ENCODE measurements at places on chromosomes 5 and 9.

DNA sequence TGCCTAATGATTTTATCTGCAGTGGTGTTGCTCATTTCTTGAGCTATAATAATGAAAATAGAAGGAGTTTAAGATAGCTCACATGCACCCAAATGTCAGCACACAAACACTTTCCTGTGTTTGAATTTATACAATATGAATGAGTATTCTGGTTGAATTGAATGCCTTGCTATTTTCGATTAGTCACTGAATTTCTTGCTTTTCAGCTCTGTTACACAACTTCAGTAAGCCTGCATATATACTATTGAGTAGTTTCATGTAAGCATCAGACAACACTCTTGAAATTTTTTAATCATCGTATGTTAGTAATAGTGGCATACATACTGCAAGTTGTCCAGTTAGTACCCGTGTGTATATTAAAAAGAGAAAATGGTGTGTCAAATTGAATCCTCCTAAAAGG lies 281.5 kb upstream of the GRIA1 start:
- DNase-seq, result no peak

GRCh38 chr9:106795031-106795430 lies 67.9 kb upstream of the ZNF462 start:
- no peak for DNase-seq

DNA sequence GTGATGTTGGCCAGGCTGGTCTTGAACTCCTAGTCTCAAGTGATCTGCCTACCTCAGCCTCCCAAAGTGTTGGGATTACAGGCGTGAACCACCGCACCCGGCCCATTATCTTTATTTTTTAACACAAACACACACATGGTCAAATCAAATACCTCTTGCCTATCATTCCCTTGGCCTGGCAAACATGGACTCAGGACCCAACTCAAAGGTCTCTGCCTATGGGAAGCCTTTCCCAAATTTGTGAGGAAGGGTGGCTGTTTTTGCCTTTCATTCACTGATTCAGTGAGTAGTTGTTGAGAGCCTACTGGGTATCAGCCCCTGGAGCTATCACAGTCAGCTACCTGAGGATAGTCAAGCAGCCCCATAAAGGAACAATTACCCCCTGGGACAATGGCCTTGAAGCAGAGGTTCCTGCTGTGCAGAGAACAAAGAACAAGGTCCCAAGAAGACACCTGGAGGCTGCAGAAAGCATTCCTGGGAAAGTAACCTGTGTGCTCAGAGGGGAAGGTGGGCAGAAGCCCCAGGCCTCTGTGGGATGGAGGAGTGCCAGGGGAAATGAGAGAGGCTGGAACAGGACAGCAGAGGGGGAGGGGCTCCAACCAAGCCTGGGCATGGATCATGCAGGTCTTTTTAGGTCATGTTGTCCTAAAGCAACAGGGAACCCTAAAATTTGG lies 126.4 kb downstream of the CRB2 start:
- no peak for DNase-seq

- no peak for DNase-seq
Measured at GRCh38 chr5:89156226-89156625, 273.2 kb upstream of the MEF2C start.

DNA sequence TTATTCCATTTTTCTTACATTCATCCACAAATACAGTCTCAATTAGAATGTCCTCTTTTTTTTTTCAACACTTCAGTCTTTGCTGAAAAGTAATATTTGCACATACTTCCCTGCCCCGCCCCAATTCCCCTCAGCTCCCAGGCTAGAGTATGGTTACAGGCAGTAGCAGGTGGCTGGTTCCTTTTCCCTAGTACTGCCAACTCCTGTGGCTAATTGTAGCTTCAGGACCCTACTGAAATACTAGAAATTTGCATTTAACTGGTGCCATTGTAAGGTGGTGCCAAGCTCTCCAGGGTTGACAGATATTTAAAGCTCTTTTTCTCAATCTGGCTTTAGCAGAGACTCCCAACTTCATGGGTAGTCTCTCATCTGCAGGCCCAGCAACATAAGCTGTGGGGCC lies 80.3 kb downstream of the FAM81B start:
- DNase-seq, result no peak

GRCh38 chr5:169657127-169657526 lies 20.1 kb downstream of the DOCK2 start:
- DNase-seq, result no peak

DNA sequence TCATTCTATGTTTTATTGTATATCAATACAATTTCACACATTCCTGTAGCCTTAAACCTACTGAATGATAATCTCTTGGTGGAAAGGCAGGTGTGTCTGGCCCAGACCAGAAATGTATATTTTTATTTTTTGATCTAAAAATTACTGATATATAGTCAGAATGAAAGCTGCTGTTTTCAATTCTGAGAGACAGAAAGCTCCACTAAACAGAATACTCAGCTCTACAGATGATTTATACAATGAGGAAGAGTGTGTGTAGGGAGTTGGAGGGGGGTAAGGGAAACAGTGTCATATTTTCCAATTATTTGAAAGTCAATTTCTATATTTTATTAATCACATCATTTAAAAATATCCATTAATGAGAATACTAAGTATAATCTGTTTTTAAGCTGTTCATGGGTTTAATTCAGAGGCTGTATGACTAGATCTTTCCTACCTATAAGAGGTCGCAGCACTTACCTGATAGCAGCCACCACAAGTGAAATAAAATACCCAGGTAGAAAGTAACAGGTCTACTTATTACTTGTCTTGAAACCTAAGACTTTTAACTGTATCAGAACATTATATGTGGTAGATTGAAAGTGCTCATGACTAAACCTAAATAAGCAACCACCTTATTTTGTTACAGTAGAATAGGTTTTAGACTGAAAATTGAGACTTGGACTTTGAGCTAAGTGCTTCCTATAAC lies 183.4 kb downstream of the TMC1 start:
- DNase-seq, result no peak

GRCh38 chr9:78406933-78407332 lies 110.0 kb downstream of the PSAT1 start:
- no peak for DNase-seq

DNA sequence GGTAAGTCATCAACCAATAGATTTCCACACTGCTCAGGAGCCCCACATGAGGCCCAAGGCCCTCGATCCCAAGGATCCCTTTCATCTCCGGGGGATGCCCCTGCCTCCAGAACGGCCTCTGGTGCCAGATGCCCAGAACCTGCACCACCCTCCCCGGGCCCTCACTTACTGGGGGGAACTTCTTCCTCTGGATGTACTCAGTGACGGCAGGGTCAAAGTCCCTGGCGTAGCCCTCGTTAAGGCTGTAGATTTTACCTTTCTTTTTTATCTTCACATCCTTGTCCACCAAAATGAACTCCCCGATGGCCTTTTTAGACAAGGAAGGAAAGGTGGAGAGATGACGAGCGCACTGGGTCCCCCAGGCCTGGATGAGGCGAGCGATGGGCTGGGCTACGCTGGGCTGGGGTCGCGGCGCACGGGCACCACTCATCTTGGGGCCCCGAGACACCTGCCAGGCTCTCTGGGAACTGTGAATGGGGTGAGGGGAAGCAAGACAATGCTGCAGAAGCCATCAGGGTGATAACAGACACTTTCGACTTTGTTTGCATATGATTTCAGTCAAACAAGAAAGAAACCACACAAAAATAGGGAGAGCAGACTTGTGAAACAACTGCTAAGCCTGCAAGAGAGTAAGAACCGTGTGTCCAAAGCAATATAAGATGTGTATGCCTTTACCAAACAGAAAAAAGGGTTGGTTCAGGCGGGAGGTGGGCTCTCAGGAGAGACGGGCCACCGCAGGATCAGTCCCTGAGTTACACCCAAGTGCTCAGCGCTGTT lies 13.2 kb upstream of the FBP2 start:
- no peak for DNase-seq

DNA sequence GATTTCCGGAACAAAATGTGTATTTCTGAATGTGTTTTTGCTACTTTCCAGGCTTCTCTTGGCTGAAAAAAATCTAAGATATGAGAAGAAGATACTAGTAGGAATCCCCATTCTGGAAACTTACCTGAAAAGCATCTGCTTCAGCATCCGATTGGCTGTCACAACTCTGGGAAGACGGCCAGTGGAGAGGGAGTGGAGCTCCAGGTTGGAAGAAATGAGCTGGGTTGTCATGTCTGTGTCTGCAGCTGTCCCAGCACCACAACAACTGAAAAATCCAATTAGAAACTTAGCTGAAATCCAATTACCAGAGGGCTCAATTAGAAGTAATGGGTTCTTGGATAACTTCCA lies 3.0 kb downstream of the PSMB7 start:
- no peak for DNase-seq

- no peak for DNase-seq
Measured at GRCh38 chr5:79206541-79206940, 29.4 kb upstream of the JMY start.

DNA sequence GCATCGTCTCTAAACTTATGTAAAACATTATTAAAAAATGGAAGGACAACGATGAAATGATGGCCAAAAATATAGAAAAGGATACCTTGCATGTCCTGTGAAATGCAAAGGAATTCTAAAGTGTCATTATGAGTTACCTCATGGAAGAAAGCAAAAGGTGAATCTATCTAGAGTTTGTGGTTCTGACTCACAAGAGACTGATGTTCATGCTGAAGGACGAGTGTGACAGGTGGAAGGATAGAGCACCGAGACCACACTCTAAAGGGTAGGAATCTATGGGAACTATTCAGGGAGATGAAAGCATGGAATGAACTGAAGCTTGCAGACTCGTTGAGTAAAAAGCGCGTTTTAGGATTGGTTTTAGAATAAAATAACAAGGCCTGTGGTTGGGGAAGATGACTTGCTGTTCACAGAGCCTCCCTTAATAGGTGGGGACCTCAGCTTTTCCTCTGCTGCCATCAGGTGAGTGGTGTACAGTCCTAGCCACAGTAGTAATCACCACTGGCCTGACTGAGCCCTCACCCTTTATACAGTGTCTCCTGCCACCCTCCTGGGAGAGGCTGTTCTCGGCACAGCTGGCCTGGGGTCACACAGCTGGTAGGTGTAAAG lies 11.2 kb downstream of the TENT4A start:
- no peak for DNase-seq

- no peak for DNase-seq
Measured at GRCh38 chr5:135295852-135296251, 103.2 kb downstream of the MACROH2A1 start.

DNA sequence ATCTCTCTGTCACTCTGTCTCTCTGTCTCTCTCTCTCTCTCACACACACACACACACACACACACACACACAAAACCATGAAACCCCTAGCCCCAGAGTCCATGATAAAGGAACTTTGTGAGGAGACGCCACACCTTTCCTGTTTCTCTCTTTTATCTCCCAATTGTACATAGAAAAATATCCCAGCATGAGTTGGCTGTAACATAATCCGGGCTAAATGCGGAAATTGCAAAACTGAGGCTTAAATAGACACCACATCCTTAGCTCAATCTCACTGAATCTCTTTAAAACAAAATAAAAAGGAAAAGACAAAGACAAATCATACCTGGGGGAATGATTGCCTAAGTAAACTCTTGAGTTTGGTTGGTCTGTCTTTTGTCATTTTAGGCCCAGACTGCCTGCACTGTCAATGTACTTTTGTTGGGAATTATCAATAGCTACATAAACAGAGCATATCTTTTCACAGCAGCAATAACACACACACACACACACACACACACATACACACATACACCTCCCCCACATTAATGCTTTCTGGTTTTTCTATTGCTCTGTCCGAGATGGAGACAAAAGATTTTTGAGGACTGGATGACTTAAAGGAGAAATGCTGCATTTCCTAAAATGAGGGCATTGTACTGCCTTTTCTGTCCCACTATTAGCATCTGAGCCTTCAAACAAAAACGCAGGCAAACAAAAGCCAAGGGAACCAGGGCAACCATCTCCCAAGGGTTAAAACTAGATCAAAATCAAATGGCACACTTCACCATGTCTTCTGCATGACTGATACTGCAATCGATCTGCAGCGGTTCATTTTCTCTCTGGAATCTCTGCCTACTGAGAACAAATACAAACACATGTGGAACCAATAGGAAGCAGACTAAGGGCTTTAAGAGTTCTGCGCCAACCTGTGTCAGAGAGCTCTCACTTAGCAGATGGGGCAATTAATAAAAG lies 321.5 kb downstream of the NFIB start:
- DNase-seq, result no peak

DNA sequence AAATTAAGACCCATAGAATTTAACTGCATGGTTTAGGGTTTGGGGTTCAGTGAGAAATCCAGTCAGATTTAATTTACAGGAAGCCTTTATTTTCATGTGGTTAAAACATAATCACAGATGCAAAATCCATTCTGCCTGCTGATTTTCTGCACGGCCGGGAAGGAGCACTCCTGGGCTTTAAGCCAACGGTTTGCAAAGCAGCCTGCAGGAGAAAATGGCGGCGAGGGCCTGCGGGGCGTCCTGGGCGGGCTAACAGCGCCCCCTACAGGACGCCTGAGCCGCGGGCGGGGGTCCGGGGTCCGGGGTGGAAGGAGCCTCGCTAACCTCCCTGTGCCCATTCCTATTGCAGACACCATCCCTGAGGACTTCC lies 47.6 kb downstream of the THBS4 start:
- no peak for DNase-seq

DNA sequence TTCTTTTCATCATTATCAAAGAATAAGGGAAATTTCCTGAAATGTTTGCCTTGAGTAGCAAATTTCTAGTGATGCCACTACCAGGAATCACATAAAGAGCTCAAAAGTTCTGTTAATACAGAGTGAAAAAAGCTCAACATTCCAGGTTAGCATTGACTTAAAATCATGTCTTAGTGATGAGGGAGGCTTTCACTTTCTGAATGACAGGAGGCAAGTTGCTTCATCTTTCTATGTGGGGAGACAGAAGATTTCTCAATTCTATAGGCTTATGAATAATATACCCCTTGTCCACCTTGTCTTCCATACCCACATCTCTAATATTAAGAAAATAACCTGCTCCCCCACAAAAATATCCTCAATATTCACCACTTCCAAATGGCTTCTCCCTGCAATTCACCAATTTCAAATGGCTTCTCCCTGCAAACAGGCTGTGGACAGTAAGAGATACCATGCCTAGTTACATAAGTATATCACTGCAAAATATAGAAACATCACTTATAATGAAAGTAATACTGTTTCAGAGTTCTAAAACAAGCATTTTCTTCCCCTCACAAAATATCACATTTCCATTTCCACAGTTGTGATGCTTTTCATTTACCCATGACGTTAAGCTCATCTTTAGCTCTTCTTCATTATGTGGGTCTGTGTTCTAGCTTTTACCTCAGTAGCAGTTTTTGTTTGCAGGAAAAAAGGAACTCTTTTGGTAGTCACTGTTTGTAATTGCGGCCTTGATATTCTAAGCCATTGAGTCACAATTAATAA lies 2.2 kb upstream of the JAK2 start:
- DNase-seq, result no peak

DNA sequence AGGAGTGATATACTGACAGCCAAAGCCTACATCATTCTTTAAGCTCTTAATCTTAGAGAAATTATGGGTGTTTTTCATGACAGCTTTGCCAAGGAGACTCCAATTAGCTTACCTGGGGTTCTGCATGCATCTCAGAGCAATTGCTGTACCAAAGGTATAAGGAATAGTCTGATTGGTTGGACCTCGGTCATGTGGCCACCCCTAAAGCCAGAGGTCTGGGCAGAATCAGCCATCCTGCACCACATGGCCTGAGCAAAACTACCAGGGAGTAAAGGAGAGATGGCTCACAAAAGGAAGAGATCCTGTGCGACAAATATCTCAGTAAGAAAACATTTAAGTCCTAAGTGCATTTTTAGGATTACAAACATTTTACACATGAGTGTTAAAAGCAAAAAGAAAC lies 25.6 kb downstream of the SH3RF2 start:
- DNase-seq, result no peak
